NCI-H748 treated with DMSO at 0.1 percent for 48 hours (cell line): ENCODE measurements at places on chromosomes 13 and 19.

GRCh38 chr13:49436890-49437289, 7.0 kb downstream of the CAB39L start:
- no peak for DNase-seq

DNA sequence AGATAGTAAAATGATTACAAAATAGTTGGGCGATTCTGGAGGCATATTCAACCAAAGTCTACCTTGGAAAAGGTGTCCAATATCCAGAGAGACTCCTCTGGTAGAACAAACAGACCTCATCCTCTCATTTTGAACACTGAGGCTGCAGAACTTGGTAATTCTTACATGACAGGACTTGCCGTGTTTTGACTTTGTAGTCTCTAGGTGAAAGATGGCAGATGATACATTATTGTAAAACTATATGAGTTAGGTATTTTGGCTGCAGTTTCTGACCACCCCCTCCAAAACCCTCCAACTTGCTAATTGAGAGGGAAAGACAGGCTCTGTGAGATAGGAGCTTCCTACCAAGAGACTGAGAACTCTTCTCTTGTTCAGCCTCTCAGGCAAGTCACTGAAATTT, 22.6 kb downstream of the SAE1 start:
- DNase-seq, result no peak

DNA sequence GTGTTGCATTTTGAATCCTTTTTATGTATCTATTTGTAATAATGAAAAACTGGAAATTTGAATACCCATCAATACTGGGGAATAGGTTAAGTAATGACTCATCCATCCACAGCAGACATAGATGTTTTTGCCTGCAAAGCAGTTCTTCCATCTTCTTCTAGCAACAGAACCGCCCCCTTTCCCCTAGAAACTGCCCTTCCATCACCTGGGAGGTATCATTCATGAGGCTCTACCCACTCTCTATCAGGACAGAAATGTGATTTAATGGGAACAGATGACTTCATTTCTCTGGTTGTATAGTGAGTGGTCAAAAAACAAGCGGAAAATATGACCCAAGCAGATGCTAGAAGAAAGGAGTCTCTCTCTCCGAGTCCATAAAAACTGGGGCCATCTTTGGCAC, 532.8 kb downstream of the UQCRFS1 start:
- no peak for DNase-seq

DNA sequence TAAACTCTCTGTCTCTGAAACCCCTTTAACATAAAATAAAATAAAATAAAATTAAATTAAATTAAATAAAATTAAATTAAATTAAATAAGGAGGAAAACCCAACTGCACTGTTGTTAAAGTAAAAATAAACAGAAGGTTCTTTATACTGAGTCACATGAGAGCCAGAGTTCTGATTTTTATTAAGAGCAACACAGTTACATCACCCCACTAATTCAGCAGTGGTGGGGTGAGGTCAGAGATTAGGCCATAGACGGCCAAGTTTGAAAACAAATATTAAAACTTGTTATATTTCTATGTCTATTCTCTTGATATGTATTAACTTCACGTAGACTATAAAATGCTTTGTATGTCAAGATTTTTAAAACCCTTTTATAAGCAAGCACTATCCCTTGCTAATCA, 59.5 kb downstream of the MYCBP2 start:
- no peak for DNase-seq

GRCh38 chr13:56736966-56737365, 403.8 kb upstream of the PRR20A start:
- DNase-seq, result no peak

- peak; percentile 25 for DNase-seq
These were observed 120.7 kb upstream of the VSTM2B start for GRCh38 chr19:29404951-29405727.

GRCh38 chr13:51435002-51435578, 17.7 kb downstream of the INTS6 start:
- no peak for DNase-seq

DNA sequence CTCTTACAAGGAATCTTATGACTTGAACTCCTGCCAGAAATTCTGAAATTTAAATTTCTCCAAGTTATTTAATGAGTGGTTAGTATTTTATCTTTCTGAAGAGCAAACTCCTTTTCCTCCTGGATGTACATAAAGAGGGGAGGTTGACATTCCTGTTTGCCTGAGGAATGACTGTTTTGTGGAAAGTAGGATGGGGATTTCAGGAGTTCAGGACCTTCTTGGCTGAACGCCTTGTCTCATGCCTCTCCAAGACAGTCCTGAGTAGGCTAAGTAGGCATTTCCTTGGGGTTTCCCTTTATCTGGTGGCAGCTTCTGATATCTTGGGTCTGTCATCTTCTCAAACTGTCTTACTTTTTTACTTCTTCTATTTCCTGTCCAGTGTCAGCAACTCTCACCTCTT, 356.6 kb downstream of the TDRD3 start:
- no peak for DNase-seq

GRCh38 chr19:18915639-18916038, 3.5 kb downstream of the COPE start:
- no peak for DNase-seq

GRCh38 chr13:78601874-78602560, 1.3 kb downstream of the POU4F1 start:
- no peak for DNase-seq

GRCh38 chr13:53142306-53142705, 113.7 kb downstream of the OLFM4 start:
- no peak for DNase-seq

GRCh38 chr13:49635599-49636433, 7.5 kb downstream of the ARL11 start:
- no peak for DNase-seq

DNA sequence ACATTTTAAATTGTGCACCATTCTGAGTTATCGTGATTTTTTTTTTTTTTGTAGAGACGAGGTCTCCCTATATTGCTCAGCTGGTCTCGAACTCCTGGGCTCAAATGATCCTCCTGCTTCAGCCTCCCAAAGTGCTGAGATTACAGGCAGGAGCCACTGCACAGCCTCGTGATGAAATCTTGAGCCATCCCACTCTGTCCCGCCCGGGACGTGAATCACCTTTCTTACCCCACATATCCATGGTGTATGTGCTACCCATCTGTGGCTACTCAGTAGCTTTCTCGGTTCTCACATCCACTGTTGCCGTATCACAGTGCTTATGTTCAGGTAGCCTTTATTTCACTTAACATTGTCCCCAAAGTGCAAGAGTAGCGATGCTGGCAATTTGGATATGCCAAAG, 26.5 kb downstream of the PAK4 start:
- DNase-seq, result no peak

GRCh38 chr13:101019126-101019525, 344.5 kb upstream of the TMTC4 start:
- DNase-seq, result no peak

DNA sequence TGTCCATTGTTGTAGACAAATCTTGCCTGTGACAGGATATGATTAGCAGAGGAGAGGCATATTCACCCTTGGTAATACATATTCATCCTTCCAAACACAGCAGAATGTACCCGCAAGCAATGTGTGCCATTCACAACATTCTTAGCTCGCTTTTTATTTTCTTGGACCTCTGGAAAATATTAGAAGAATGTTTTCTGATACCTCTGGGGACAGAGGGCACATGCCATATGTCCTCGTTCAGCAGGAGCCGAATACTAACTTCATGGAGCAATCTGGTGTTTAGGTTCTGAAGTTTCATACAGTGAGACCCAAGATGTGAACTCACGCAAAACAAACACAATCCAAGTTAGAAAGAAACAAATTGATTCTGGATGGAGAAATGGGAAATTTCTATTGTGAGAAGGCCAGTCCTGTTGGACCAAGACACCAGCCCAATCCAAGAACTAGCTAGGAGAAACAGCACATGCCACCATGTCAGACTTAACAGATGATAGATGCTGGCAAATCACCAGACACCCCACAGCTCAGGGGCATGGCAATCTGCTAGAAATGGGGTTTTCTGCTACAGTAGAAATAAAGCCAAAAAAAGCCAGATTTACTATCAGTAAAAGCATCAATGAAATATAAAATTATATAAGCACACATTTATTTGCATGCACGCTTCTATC, 297.4 kb downstream of the DCLK1 start:
- DNase-seq, result no peak

GRCh38 chr13:50998326-50998725, 88.7 kb downstream of the RNASEH2B start:
- DNase-seq, result no peak

- peak; percentile 86 for DNase-seq
These were observed 30.3 kb downstream of the CRYL1 start for GRCh38 chr13:20495087-20496023.

GRCh38 chr13:113405481-113406300, 41.8 kb upstream of the GRTP1 start:
- DNase-seq, result no peak

DNA sequence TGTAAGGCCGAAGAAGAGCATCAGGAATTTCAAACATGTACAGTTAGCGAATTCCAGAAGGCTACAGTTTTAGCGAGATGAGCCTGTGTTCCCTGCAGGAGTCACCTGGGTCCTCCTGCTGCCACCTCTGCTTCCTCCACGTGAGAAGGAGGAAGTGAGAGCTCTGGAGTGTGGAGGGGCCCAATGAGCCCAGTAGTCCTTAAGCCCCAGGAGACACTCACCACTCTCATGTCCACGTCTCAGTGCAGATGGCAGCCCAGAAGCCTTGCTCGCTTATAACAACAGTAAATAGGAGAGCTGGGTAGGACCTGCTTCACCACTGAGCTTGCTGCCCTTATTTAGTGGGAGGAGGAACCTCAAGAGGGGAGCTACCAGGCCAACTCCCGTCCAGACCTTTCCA, 44.3 kb downstream of the SERP2 start:
- DNase-seq, result no peak

DNA sequence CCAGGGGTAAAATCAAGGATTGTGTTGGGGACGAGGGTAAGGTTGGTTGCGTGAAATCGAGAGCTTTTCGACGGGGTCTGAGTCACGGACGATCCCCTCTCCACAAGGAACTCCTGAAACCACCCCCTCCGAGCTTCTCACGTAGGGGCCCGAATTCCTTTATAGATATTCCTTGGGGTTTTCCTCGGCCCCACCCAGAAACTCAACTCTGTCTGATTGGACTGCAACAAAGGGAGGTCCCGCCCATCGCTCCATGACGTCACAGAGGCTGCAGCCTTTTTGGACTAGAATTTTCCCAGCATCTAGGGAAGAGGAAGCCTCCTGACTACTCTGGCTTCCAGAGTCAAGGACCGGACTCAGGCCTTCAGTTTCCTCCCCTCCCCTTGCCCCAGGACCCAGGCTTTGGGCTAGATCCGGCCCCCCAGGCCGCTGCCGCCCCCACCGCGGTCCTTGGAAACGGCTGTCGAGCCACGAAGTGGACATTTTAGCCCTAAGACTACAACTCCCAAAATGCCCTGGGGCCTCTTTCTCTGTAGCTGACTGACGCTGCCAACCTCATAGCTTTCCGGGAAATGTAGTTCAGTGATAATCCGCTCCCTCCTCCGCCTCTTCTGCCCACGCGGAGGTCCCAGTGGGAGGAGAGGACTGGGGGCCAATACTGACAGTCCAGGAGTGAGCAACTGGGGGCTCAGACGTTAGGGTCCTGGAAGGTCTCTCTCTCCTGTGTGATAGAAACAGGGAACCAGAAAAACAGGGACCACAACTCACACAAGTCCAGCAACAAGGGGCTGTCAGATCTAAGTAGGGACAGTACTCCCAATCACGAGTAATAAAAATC, at the start of gene IZUMO1:
Gene IZUMO1 (minus strand): TSS at position 172 of the 838 bp plus-strand sequence. CDS start 1,050 bp downstream, outside the sequence.
- no peak for DNase-seq

GRCh38 chr13:87680298-87680697, 9.1 kb downstream of the SLITRK5 start:
- DNase-seq, result peak; percentile 85

GRCh38 chr13:110347535-110348308, 40.6 kb downstream of the COL4A2 start:
- DNase-seq, result no peak

GRCh38 chr19:55289117-55289796, 5.5 kb downstream of the BRSK1 start:
- DNase-seq, result no peak

GRCh38 chr13:100532836-100533435, 55.7 kb downstream of the GGACT start:
- DNase-seq, result no peak

GRCh38 chr13:94170145-94170571, 309.3 kb downstream of the DCT start:
- DNase-seq, result no peak

- no peak for DNase-seq
These were observed 340.0 kb downstream of the SPRY2 start for GRCh38 chr13:80000684-80001509.

GRCh38 chr13:73228546-73228945, 169.7 kb downstream of the KLF5 start:
- DNase-seq, result no peak

GRCh38 chr13:102680133-102680717, 14.6 kb downstream of the METTL21C start:
- DNase-seq, result no peak

- DNase-seq, result no peak
These were observed 5.4 kb downstream of the UPF3A start for GRCh38 chr13:114286808-114287207.

DNA sequence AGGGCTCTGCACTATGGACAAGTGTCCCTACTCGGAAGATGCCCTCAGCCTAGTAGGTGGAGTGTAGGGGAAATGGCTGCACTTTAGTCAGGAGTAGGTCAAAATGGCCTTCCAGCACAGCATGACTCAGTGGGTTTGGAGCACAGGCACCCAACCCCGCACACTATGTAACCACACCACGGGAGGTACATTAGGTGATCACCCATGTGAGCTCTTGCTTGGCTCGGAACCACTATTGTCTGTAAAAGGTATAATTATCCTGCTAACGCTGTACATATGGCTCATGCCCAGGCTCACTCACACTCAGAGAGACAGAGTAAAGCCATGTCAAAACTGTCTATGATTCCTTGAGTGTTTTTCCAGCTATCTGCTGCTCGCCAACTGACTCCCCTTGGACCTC, 156.9 kb upstream of the DACH1 start:
- DNase-seq, result no peak

DNA sequence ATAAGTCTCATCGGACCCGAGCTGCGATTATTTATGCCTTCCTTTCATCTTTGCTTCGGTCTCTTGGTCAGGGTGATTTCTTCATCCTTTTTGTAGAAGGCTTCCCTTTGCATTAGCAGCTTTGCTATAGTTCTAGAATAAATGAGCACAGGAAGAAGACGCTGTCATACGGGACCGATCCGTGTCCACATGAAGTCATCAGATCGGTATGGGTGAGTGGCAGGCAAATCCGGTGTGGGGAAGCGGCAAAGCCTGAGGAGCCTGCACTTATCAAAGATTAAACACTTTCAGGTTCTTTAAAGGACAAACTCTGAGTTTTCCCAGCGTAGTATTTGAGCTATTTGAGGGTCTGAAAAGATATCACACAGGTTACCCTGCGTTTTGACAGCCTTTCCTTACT, 119.3 kb downstream of the IRS2 start:
- DNase-seq, result no peak
